ENCODE measurements at places on chromosomes 5 and 9.

- DNase-seq: no peak
These were observed 19.1 kb downstream of the ERMP1 start for GRCh38 chr9:5813824-5814223.

- no peak for DNase-seq
These were observed 77.7 kb downstream of the NR6A1 start for GRCh38 chr9:124693403-124693802.

- DNase-seq: no peak
These were observed 101.8 kb downstream of the TLE4 start for GRCh38 chr9:79673614-79674013.

- DNase-seq: no peak
These were observed 45.1 kb upstream of the FAM120A start for GRCh38 chr9:93406371-93406770.

GRCh38 chr5:60810438-60811085 is 33.5 kb downstream of the ELOVL7 start:
- no peak for DNase-seq

- peak; percentile 9 for DNase-seq
These were observed 11.7 kb upstream of the FCN2 start for GRCh38 chr9:134868751-134869553.

DNA sequence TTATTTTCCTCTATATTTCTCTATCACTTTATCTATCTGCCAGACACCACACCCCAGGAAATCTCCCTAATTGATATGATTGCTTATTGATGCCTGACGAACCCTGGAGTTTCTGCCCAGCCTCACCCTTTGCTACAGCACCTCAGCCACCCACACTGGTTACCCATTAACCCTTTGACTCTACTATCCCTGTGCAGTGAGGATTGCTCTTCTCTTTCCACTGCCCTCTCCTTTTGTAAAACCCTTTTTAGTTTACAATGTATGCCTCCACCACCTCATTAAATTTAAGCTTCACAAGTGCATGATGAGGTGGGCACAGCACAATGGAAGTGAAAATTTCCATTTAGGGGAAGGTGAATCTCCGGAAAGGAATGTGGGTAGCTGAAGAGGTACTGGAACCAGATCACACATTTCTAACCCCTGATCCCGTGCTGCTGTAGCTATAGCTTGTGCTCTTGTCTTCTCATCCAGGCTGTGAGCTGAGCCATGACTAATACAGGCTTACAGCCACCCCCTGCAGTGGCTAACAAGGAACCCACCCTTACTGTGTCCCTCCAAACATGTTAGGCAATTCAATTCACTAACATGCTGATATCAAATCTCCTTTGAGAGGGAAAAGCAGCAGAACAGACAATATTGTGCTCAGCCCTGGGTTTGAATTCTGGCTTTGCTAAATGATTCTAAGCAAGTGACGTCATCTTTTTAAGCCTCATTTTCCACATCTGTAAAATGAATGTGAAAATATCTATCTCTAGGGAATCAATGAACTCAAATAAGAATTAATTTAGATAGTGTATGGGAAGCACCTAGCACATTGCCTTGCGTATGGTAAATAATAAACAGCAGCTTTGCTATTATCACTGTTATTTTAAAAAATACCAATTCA is 186.9 kb upstream of the TRIM32 start:
- DNase-seq: no peak

GRCh38 chr9:8085986-8086385 is 286.4 kb upstream of the DMAC1 start:
- DNase-seq: no peak

DNA sequence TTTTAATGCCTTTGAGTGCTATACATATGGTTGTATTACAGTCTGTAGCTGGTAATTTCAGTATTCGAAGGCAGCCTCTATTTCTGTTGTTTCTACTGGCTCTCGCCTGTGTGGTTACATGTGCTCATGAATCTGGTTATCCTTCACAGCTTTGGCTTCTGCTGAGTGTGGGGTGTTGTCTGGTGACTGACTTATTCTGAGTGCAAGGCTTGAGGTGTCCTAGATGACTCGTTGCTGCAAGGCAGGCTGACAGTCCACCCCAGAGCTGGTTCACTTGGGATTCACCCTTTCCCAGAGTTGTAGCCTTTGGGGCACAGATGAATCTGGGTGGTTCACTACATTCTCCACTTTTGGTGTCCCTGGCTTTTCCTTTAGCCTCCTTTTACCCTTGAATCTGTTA is 41.4 kb downstream of the PDE8B start:
- no peak for DNase-seq

DNA sequence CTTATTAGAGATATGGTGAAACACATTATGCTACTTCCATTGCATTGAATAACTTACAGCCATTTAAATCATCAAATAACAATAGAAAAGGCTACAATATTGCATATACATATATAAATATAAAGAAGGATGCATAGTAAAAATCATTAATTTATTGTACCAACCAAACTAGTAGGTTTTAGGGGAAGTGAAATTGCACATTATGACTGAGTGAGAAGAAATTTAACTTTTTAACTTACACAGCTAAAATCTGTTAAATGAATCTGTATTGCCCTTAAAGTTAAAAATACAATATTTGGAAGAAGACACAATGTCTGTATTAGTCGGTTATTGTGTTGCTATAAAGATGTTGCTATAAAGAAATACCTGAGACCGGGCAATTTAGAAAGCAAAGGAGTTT is 2073.7 kb upstream of the ACO1 start:
- DNase-seq: no peak

DNA sequence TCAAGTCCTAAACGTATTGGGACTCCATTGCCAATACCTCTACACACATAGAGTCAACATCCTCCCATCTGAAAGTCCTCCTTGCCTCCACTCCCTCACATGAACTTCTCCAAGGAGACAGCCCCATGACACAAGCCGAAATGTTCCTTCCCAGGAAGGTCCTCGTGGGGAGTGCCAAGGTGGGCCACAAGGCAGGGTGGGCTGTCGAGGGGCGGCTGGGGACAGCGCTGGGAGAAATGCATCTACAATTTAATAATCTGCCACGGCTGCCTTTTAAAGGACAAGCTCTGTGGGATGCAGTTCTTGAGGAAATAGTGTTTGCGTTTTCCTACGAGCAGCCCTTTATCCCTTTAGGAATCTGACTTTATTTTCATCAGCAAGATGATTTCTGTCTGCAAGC is 138.7 kb downstream of the GABBR2 start:
- no peak for DNase-seq

- no peak for DNase-seq
These were observed 68.7 kb upstream of the CTSL start for GRCh38 chr9:87657190-87657589.

GRCh38 chr5:106314221-106314824 is 1356.4 kb downstream of the EFNA5 start:
- DNase-seq: no peak

DNA sequence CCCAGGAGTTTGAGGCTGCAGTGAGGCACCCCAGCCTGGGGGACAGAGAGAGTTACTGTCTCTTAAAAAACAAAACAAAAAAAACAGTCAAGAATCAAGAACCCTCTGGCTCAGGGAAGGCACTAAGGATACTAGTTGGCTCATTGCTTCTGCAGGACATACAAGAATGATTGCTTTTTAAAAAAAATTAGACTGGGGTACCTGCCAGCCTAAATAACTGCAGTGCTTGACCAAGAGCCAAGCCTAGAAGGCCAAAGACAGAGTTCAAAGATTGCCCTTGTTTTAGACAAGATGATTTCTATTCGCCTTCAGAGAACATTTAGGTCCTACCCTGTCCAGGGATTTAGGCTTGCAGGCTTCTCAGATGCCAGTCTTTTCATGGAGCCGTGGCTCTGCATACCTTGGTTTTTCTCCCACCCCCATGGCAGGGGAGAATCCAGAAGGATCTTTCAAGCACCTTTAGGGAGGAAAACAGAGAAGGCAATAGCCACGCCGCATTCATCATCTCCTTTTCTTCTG is 93.7 kb upstream of the IL6ST start:
- DNase-seq: no peak

DNA sequence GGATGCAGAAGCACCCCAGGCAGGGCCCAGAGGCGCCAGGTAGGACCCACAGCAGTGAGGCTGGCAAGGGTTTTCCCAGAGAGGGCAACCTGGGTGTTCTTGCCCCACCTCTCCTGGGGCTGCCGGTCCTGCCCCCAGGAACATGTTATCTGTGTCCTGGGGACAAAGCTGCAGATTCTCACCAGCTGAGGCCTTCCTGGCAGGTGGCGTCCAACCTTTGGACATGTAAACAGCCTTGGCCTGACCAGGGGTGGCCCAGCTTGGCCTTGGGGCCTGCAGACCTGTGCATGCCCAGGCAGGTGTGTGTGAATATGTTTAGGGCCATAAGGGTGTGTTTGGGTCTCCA is 101.8 kb upstream of the LARP1 start:
- no peak for DNase-seq

- no peak for DNase-seq
These were observed 519 bp downstream of the HSPA5 start for GRCh38 chr9:125240649-125240999.

GRCh38 chr5:33755231-33755630 is 136.6 kb downstream of the ADAMTS12 start:
- DNase-seq: no peak

DNA sequence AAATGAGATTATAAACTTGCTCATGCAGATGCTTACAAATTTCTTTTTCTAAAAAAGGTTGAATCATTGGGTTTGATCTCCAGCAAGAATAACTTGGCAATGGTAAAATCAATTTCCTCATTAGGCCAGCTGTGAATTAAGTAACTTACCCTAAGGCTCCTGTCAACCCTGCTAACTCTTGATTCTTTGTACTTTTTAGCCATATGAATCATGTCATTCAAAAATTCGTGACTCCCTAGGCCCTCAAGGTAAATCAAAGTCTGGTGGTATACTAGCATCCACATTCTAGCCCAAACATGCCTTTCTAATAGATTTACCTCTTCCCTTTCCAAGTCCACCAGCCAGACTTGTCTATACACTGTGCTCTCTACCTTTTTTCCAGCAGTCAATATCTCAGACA is 420.8 kb upstream of the BRINP1 start:
- DNase-seq: no peak

DNA sequence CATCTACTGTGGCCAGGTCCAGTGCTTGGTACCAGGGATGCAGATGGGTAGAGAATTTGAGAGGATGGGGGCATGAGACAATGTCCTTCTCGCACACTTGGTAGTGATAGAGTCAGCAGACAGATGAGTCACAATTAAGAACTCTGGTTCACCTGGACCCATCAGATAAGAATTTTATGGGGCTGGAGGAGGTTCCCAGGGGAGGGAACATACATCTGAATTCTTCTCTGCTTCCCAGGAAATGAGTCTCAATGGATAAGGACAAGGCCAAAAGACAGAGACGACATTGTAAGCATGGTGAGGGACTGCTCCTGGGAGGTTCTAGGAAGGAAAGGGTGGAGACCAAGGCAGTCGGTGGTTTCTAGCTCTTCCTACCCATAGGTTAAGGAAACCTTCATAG is 5.3 kb downstream of the SLC4A9 start:
- DNase-seq: no peak

DNA sequence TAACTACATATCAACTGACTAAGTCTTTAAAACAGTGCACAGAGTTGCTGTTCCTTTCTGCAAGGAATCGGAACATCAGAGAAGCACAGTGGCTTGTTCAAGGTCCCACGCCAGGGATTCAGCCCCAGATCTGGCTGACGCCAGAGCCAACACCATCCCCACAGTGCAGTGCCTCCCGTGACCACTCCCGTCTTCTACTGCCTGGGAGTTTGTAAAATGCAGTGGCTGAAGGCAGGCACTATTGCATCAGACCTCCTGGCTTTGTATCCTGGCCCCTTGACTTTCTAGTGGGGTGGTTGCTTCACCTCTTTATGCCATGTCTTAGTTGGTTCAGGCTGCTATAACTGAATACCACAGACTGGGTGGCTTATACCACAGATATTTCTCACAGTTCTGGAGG is 131.0 kb downstream of the NSG2 start:
- DNase-seq: no peak

GRCh38 chr9:98879963-98880310 is 63.8 kb upstream of the COL15A1 start:
- no peak for DNase-seq

Measured in activated CD4-positive, CD25-positive, alpha-beta regulatory T cell treated with anti-CD3 and anti-CD28 coated beads, Interleukin-2, amount 50 U/mL, for 72 hours (primary cell).